ENCODE measurements at places on chromosomes 5 and 9. TPM values are rescaled to one million over a fixed set of nuclear protein-coding genes. Genes with fewer than 3 reads are reported as not detected.

The MOB3B gene
- total RNA-seq: 7.0 TPM

The CDH18 gene
- not detected for total RNA-seq

The PAXX gene
- total RNA-seq: 42.1 TPM

The GM2A gene
- 17.0 TPM for total RNA-seq

The SHC3 gene
- 0.46 TPM for total RNA-seq

The PCDHA9 gene
- 0.04 TPM for total RNA-seq

The PFN3 gene
- total RNA-seq: not detected

The ABO gene
- not detected for total RNA-seq

The CCDC192 gene
- total RNA-seq: not detected

The TCF7 gene
- 16.9 TPM for total RNA-seq

The ACOT12 gene
- total RNA-seq: not detected

The NMUR2 gene
- total RNA-seq: 0.14 TPM
